Stimulated activated naive CD4-positive, alpha-beta T cell treated with Interleukin-2 at 50 U/mL for 16 hours (primary cell): ENCODE measurements at places on chromosomes 2 and 18.

DNA sequence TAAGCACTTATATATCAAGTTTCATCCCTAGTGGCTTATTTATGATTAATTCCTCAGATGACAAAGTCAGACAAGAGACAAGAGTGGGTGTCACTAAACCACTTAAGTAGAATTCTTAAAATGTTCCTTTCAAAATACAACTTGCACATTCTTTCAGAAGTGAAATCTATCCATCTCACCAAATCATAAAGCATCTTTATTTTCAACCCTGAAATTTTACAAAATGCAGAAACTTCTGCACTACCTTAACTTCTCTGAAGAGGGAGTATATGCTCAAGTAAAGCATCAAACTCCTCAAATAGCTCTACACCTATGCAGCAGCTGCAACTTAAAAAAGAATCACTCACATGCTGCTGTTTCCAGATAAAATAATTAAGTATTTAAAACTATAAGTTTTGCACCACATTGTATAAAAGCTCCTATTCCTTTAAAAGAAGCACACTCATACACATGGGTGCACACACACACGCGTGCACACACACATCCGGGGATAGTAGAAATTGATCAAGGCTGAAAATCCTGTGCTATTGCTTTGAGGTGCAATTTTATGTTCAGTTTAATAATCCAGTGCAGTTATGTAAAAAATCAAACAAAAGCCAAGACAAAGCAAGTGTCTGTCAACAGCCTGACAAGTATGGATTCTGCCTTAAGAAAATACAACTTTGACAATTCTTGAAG, 244.5 kb downstream of the TCF4 start:
- no peak for DNase-seq

DNA sequence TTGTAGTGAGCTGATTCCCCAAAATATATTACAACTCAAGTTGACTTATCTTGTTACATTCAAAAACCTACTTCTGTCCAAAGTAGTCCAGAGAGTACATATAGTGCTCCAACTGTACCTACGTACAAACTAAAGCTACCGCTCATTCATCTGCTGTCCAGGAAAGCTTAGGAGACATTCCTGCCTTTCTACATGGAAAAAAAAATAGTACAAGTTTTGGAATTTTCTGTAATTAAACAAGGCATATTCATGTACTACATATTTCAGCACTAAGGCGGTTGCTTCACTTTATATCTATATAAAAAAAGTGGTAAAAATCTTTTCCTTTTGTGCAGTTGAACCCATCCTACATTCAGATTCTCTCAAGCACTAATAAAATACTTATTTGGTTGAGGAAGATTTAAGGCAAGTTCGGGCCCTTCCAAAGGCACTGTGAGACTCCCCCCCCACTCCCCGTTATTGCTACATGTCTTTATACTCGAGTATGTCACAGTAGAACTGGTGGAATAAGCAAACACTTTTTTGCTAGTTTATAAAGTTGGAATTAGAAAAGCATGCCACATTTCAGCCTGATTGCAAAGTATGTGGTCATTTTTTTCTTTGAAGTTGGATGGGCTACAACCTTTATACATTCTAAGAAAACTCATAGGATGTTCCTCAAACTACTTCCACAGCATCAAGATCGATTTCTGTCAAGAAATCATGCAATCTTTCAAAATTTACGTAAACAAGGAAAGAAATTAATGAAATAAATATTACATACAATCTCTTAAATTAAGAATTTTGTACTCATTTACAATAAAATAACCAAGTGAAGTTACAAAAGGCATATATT, 3.7 kb downstream of the ZFP36L2 start:
- no peak for DNase-seq

- no peak for DNase-seq
Observed at GRCh38 chr18:65769652-65770051, 18.8 kb downstream of the CDH7 start.

GRCh38 chr18:7035807-7036206, 81.8 kb downstream of the LAMA1 start:
- no peak for DNase-seq

- DNase-seq, result no peak
Observed at GRCh38 chr2:38268691-38269327, 108.3 kb downstream of the ATL2 start.

GRCh38 chr18:34921226-34921625, 120.0 kb upstream of the MAPRE2 start:
- no peak for DNase-seq

GRCh38 chr2:29351916-29352591, 236.8 kb downstream of the CLIP4 start:
- DNase-seq, result no peak
